Skeletal muscle cell (primary cell): ENCODE measurements at places on chromosomes 1 and 21.

DNA sequence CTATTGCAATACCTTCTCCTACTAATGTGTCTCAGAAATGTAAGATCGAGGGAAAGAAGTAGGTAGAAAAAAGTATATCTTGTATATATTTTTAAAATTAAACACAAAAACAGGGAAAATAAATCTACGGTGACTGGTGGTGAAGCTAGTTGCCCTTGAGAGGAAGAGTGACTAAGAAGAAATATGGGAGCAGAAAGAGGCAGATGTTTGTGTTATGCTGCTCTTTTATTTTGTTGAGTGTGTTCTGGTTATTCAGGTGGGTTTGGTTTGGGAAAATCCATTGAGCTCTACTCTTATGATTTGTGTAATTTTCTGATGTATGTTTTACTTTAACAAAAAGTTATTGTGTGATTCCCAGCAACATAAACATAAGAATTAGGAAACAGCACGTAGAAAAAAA is 444.9 kb upstream of the B3GALT2 start:
- no peak for DNase-seq

DNA sequence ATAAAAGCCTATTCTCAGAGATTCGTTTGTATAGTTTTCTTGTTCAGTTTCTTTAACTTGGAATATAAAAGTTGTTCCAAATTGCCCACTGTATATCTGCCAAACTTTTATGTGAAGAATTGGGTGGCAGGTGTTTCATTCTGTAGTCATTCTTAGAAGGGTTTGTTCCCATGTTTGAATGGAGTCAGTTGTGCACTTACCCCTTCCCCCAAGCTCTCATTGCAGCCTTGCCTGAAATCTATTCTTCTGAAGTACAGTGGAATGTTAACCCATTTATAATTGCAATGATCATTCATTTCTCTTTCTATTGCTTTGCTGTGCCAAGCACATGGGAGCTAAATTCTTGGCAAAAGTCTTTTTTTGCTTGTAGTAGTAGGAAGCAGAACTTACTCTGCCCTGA is 375.3 kb upstream of the C1orf87 start:
- DNase-seq = no peak

- DNase-seq = no peak
These were observed 2.4 kb upstream of the ELAPOR1 start for GRCh38 chr1:109111386-109112055.

DNA sequence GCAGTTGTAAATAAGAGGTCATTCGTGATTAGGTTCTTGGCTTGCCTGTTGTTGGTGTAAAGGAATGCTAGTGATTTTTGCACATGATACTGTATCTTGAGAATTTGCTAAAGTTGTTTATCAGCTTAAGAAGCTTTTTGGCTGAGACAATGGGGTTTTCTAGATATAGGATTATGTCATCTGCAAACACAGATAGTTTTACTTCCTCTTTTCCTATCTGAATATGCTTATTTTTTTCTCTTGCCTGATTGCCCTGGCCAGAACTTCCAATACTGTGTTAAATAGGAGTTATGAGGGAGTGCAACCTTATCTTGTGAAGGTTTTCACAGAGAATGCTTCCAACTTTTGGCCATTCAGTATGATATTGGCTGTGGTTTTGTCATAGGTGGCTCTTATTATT is 576.1 kb upstream of the RGS18 start:
- DNase-seq = no peak

GRCh38 chr1:197467881-197468280 is 199.8 kb downstream of the CRB1 start:
- peak; percentile 56 for DNase-seq

DNA sequence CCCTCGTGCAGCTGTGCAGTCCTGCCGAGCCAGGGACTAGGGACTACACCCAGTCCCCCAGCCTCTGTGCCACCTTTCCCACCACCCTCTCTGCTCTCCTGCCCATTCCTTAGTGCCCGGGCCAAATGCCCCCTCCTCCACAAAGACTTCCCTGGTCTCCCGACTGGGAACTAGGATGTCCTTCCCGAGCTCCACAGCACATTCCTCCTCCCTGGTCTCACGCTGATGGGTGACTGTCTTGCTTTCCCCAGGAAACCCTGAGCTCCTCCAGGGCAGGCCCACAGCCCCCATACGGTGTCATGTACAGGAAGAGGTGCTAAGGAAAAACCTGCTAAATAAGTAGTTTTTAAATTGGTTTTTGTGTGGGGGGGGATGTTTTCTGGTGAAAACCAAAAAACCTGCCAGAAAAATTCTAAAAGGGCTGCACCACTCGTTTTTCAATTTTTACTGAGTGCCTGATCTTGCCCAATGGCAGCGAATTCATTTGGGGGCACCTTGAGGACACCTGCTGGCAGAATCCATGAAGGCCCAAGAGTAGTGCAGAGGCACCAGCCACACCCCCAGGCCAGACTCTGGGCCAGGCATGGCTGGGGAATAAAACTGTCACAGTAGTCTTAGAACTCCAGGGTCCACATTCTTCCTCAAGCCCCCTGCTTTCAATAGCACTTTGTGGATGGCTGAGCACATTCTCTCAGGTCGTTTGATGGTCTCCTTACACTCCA is 50.4 kb downstream of the GLIS1 start:
- DNase-seq = no peak

DNA sequence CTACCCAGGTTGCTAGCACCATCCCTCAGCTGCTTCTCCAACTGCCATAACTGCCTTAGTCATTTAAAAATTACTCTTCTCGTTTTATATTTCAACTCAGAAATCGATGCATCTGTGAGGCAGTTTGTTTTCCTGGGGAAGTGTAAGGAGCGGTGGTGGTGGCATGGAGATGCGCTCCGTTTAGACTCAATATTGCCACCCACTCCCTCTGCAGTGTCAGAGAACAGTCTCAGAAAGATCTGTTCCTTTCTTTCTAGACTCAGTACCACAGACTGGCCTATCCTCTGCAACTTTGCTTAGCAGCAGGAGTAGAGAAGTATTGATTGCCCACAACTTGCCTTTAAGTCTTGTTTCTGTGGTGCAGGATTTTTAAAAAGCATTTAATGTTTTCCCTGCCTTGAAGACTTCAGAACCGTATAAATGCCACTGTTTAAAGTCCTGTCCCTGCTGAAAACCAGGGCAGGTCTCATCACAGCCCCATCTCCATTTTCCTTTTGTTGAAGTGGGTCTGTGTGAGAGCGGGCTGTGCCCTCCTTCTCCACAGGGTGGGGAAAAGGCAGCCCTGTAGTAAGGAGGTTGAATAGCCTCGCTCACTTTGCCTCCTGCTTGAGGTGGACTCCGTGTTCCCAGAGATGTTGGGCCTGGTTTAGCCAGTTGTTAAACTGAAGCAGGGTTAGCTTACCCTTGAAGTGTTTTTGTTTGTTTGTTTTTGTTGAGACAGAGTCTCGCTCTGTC is 105.2 kb downstream of the NFIA start:
- no peak for DNase-seq

- no peak for DNase-seq
These were observed 25.6 kb downstream of the UBIAD1 start for GRCh38 chr1:11298390-11299224.

- DNase-seq = peak; percentile 80
These were observed 18.1 kb upstream of the COL18A1 start for GRCh38 chr21:45386728-45387371.

DNA sequence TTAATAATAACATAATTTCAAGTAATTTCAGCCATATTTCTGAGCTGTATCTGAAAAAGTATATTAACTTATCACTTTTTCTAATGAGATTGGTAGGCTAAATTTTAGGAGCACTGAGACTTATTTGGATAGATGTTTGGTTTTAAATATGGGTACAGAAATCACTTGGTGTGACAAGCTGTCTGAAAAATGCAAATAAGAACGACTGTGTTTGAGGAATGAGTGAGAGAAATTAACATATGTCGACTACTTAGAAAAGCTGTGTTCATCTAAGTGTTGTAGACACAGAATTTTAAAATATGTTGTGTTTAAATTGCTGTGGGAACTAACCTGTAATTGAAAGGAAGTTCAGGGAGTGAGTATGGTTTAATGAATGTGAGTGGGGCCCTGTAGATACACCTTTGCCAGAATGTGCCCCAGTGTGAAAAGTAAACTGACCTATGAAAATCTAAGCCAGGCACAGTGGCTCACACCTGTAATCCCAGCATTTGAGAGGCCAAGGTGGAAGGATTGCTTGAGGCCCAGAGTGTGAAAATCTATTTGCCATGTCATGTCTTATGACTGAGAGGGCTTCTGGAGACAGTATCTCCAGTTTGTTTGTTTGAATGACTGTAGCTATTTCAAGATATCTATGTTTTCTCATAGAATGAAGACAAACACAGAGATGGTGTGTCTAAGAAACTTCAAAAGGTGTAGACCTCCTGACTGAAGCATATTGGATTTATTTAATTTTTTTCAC is 53.8 kb upstream of the LRRC8C start:
- DNase-seq = no peak

- no peak for DNase-seq
These were observed 73.8 kb downstream of the NIBAN1 start for GRCh38 chr1:184900507-184900906.

DNA sequence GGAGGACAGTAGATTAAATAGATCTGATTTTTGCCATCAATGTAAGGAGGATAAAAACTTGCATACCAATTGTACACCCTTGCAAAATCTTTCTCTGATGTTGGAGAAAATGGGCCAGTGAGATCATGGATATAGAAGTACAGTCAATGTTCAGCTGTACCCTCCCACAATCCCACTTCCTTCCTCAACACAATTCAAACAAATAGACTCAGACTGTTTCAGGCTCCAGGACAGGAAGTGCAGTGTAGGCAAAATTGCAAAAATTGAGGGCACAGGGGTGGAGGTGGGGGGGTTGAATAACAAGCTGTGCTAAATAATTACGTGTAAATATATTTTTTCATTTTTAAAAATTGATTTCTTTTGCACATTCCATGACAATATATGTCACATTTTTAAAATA is 3.9 kb upstream of the IFI44 start:
- DNase-seq = no peak

DNA sequence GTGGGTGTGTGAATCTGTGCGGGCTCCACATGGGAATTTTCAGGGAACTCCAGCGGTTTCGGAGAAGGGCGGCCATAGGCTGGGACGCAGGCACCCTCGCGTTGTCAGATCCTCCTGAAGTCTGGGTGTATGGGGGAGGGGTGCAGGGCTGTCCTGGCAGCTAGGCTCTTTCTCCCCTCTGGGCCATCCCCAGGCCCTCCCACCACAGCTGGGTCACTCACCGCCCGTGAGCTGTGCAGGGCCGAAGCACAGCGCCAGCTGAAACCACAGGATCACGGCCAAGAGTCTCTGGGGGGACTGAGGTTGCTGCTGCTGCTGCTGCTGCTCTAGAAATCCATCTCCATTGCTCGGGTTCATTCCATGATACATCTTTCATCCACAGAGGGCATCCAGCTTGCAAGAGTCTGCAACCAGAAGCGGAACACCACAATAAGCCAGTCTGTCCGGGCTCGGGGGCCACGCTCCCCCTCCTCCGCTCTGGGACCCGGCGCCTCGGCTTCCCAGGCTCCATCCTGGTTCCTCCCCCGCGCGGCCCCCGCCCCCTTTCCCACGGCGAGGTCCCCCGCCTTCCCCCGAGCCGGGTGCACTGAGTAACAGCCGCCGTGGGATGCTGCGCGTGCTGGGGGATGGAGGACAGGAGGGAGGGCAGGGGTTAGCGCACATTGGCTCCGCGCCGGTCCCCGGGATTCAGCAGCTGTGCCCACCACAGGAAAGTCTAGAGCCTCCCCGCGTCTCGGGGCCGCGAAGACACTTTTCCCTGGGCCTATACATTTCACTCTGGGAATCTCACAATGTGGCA is 720 bp downstream of the SUSD4 start:
- DNase-seq = peak; percentile 50

DNA sequence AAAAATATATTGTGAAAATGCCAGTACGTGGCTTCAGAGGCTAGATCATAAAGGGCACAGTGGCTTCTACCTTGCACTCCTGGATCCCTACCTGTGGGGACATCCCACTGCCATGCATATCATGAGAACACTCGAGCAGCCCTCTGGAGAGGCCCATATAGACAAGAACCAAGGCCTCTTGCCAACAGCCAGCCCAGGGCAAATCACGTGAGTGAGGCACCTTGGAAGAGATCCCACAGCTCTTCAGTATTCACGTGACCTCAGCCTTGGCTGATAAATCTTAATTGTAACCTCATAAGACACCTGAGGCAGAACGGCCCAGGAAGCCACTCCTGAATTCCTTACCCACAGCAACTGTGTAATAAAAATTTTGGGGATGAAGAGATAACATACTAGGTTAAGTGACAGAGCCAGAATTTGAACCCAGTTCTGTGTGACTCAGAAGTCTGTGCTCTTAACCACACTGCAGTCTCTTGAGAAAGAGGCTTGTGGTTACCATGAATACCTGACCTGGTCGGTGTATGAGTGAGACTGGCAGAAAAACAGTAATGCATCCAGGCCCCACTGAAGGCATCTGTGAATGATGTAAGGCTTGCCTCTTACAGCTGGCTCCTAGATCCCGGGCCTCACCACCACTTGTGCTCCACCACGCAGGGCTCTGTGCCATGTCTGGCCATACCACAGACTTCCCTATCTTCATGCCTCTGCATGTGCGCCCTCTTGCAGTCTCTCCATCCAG is 6.9 kb upstream of the A3GALT2 start:
- DNase-seq = peak; percentile 96

DNA sequence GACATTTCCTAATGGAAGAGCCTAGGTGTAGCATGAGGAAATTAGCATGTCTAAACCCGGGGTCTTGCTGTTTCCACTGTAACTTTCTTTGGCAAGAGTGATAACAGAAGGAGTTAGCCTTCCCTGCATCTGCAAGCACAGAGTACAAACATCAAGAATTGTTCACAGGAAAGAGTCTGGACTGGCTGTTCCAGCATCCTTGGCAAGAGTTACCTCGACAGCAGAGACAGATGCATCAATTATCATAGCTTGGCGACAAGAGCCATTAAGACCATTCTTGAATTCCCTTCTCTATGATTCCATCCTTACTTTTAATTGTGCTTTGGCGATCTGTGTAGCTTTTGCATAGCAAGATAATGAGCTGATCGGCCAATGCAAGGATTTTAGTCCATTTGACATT is 82.8 kb upstream of the RALGPS2 start:
- DNase-seq = no peak

- DNase-seq = no peak
These were observed 8.1 kb downstream of the GBP7 start for GRCh38 chr1:89167590-89168230.

DNA sequence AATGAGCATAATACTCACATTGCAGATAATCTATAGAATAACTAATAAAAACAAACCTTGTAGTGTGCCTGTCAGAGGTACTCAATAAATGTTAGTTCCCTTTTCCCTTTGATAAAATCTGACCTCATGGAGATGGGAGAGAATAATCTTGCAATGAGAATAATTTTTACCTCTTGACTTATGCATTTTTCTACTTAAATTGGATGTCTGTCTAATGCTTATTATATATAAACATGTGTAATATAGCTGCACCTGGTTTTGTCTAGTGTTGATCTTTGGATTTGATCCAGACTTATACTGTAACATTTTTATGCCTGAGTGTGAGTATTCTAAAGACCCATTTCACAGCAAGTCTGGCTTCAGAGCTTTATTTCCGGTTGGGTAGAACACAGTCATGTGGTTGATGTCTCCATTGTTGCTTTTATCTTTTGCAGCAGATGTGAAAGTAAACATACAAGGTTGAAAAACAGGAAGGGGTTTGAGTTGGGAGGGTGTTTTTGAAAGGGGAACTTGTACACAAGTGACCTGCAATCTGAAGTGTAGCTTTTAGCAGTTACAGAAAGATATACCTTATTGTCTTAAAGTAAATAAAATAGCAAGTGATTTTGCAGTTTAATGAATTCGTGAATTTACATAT is 12.4 kb downstream of the EPB41 start:
- no peak for DNase-seq

GRCh38 chr1:244097523-244098405 is 46.7 kb downstream of the ZBTB18 start:
- no peak for DNase-seq

GRCh38 chr21:28485301-28486022 is 507.2 kb downstream of the LTN1 start:
- DNase-seq = peak; percentile 65

GRCh38 chr1:114741963-114742746 is 15.6 kb downstream of the CSDE1 start:
- DNase-seq = no peak
